ENCODE measurements at places on chromosomes 11 and 22. TPM values are rescaled to one million over a fixed set of nuclear protein-coding genes. Genes with fewer than 3 reads are reported as not detected.

GRCh38 chr11:15836795-15837194 lies 519.6 kb downstream of the SOX6 start:
- no peaks in the 10 kb centered on the region for H3K4me1 ChIP-seq
- no peaks in the 10 kb centered on the region for H3K27me3 ChIP-seq
- H3K27ac ChIP-seq: no peak overlapping the region
- no peak for DNase-seq
- no peak overlapping the region for H3K4me3 ChIP-seq

- H3K27ac ChIP-seq: no peak overlapping the region
- no peak for DNase-seq
- no peak overlapping the region for H3K4me3 ChIP-seq
Observed at GRCh38 chr11:103380031-103380430, 270.8 kb downstream of the DYNC2H1 start.

DNA sequence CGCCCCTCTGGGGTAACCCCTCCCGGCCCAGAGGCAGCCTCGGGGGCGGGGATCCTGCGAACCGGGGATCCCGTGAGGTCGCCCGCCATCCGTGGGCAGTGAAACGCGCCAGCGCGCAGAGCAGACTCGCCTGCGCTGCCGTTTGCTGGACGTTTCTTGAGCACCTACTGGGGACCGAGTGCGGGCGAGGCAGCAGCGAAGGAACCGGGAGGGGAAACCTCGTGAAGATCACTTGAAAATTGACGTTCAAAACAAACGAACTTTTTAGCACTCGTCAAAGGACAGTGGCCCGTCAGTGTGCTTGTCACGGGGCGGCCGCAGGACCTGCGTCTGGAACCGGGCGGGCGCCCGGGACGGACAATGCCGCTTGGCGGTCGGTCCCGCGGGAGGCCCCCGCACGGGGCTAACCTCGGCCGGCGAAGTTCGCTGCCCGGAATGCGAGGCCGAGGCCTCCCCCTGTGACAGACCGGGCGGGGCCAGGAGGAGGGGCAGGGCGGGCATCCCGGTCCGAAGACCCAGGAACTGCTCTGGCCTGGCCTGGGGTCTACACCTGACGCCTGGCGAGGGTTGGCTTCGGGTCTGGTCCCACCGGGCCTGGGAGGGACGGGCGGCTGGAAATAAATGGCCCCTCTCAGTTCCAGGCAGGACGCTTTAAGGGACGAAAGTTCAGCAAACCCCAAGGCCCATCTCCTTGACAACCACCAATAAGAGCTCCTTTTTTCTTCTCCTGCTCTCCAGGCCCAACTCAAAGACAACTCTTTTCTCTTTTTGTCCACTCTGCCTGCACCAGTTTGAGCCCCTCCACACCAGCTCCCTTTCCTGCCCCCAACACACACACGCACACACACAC lies 723 bp upstream of the SCUBE1 start:
- H3K36me3 ChIP-seq: no peaks in the 10 kb centered on the region
- peak; percentile 67 for DNase-seq
- no peak overlapping the region for H3K4me3 ChIP-seq
- no peak overlapping the region for H3K27ac ChIP-seq

DNA sequence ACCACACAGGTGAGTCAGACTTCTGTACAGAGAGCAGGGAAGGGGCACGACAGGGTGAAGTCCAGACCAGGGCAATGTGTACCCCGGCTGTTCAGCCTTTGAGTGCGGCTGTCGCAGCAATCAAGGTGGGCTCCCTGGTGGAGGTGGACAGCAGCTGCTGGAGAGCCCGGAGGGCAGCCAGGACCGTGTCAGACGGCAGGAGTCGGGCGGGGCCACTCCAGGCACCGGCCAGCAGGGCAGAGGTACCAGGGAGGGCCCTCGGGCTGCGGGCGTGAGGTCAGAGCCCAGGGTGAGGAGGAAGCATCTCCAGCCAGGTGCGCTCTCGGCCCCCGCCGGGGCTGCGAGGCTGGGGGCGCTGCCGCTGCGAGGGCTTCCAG lies 802 bp upstream of the PIM3 start:
- peak; percentile 84 for DNase-seq
- peak overlapping the region; percentile 87 for H3K27ac ChIP-seq
- H3K4me3 ChIP-seq: peak overlapping the region; percentile 96
- H3K27me3 ChIP-seq: no peaks in the 10 kb centered on the region

Gene ABCC8
- 14.9 TPM for total RNA-seq

GRCh38 chr22:45358127-45358526 lies 48.4 kb downstream of the FAM118A start:
- H3K4me1 ChIP-seq: no peaks in the 10 kb centered on the region
- no peak overlapping the region for H3K4me3 ChIP-seq
- H3K27ac ChIP-seq: no peak overlapping the region
- no peak for DNase-seq
- H3K36me3 ChIP-seq: no peaks in the 10 kb centered on the region
- H3K27me3 ChIP-seq: no peaks in the 10 kb centered on the region

Gene CLDN5
- 3.5 TPM for total RNA-seq

Gene OR8B8
- not detected for total RNA-seq

- H3K27me3 ChIP-seq: peaks cover 3% of the 10 kb centered on the region
- H3K4me3 ChIP-seq: no peak overlapping the region
- DNase-seq: no peak
- H3K36me3 ChIP-seq: no peaks in the 10 kb centered on the region
Observed at GRCh38 chr22:47604563-47604962, 842.1 kb downstream of the TBC1D22A start.

DNA sequence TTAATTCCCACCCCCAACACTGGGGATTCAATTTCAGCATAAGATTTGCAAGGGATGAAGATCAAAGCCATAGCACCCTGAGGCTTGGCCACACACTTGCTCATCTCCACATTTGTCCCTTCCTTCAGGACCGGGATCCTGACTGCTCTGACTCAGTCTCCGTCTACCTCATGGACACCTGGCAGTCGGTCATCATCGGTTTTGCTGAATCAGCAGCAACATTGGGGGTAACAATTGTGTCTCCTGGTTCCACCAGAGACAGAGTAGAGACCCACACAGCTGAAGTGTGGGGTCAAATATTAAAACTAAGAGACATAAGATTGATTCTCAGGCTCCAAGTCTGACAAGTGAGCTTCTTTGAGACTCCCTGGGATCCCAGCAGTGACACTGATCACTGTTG lies 34.6 kb downstream of the GGTLC2 start:
- H3K36me3 ChIP-seq: no peaks in the 10 kb centered on the region
- no peak for DNase-seq
- no peak overlapping the region for H3K27ac ChIP-seq
- no peaks in the 10 kb centered on the region for H3K27me3 ChIP-seq
- H3K4me3 ChIP-seq: no peak overlapping the region

- H3K27ac ChIP-seq: no peak overlapping the region
- H3K27me3 ChIP-seq: no peaks in the 10 kb centered on the region
- H3K4me1 ChIP-seq: peaks cover 24% of the 10 kb centered on the region
- H3K4me3 ChIP-seq: no peak overlapping the region
- no peak for DNase-seq
- H3K36me3 ChIP-seq: no peaks in the 10 kb centered on the region
Observed at GRCh38 chr22:35987487-35987886, 41.1 kb downstream of the RBFOX2 start.

Gene GP1BB
- total RNA-seq: not detected

All from pancreas (tissue), 10 donors.